ENCODE measurements at places on chromosomes 16 and 17.
A peak's percentile ranks its signal among the peaks of the same experiment; 100 is the strongest.

DNA sequence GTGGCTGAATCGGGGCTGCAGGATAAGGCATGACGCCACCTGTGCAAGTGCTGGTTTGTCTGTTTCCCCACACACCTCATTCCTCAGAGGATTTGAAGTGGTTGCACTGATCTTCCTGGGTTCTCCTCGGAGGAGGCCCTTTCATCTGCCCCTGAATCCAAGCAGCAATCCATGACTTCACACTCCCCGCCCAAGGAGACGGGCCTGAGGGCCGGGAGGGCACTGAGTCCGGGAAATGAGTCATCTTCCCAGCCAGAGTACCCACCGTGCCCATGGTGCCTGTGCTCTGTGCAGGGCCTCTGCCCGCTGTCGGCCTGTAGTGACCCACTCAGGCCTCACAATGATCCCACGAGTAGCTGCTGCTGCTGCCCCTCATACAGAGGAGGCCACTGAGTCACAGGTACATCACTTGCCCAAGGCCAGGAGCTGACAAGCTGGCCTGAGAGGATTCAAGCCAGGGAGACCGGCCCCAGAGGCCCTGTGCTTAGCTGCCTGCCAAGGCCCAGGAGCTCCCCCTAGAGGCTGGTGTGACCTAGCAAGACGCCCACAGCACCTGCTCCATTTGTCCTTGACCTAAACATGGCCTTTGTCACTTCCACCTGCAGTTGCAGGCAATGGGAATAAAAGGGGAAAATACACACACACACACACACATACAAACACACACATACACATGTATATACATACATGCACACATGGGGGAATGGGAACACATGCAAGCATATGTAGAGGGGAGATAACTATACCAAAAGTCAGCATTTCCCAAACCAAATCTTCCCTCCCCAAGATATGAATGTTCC is 240.0 kb downstream of the C16orf95 start:
- no peak for DNase-seq

- DNase-seq: peak; percentile 95
These were observed 5.8 kb upstream of the GNA13 start for GRCh38 chr17:65062171-65062915.

DNA sequence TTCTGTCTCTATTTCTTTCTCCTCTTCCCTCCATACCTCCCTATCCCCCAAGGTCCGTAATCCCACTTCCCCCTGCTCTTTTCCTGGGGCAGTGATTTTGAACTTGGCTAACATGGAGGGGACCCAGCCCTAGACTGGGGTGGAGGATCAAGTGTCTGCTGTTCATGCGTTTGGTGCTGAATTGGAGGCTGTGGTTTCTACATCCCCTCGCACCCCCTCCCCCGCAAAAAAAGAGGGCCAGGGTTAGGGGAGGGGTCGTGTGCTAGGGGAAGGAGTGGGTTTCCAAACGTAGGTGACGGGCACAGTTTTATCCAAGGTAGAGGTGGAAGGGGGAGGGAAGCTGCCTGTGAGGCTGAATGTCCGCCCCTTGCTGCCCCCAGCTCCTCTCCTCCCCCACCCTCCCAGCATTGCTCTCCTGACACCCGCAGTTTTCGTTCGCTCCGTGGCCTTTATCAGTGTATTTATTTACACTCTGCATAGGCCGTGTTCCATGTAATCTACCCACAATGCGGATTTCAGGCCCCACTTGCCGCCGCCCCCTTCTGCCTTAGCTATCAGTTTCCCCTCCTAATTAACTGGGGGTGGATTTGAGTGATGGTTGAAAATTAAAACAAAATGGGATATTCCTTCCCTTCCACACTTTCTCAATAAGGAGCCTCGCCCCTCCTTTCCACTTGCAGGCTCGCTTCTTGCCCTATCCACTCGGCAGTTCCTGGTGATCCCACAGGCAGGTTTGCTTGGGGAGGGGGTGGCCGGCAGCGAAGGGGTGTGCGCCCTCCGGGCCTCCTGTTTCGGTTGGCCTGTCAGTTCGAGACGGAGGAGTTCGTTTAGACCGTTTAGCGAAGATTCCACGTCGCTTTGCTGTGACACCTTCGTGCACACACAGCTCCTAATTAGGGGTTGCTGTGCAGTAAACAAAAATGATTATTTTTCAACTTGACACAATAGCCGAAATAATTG is 2.0 kb downstream of the GNAO1 start:
- no peak for DNase-seq

DNA sequence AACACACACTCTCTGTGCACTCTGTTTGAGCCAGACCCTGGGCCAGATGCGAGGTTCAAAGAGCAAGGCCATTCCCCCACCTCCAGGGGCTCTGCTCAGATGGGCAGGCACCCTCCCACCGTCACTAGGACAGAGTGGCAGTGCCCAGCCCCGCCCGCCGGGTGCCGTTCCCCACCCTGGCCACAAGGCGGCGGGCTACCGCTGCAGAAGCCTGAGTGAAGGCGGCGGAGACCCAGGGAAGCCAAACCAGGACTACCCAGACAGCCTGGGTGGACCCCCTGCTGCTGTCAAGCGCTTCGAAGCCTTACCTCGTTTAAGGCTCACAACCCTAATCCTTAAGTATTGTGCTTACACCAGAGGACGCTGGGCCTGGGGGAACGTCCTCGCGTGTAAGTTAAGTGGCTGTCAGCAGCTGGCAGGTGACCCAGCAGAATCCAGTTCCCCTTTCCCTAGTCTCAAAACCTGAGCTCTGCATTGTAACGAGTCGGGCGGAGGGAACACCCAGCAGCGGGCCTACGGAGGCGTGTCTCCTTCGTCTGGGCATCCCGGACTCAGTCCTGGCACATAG is 4.5 kb downstream of the ARHGAP27 start:
- DNase-seq: peak; percentile 72

GRCh38 chr17:40314584-40314956 is 5.6 kb downstream of the RARA start:
- peak; percentile 91 for DNase-seq

- no peak for DNase-seq
These were observed 4.4 kb downstream of the TMEM204 start for GRCh38 chr16:1537763-1538289.

DNA sequence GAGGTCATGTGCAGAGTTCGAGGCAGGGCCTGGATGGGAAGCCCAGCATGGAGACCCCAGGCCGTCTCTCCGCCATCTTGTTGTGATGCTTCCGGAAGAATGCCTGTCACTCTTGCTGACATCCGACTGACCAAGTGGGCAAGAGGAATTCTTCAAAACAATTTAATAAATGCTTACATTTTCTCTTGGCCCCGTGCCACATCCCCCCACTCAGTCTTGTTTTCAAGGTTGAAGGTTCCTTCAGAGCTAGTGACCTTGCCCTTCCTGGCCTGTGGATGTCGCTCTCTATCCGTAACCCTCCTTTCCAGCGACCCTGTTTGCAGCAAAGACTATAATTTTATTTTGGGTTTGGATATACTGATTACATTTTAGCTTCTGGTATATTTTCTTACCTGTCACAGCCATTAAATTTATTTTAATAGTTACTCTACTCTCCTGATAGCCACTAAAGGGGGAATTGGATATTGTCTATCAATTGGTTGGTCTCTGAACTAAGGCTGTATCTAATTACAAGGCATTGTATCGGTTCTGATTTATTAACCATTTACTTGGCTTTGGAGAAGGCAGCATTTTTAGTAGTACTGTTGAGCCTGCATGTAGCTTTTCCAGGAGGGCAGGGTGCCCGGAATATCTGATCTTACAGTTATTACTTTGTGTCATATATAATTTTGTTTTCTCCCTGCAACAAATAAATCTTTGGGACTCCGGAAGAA is 264.5 kb downstream of the WWOX start:
- no peak for DNase-seq

DNA sequence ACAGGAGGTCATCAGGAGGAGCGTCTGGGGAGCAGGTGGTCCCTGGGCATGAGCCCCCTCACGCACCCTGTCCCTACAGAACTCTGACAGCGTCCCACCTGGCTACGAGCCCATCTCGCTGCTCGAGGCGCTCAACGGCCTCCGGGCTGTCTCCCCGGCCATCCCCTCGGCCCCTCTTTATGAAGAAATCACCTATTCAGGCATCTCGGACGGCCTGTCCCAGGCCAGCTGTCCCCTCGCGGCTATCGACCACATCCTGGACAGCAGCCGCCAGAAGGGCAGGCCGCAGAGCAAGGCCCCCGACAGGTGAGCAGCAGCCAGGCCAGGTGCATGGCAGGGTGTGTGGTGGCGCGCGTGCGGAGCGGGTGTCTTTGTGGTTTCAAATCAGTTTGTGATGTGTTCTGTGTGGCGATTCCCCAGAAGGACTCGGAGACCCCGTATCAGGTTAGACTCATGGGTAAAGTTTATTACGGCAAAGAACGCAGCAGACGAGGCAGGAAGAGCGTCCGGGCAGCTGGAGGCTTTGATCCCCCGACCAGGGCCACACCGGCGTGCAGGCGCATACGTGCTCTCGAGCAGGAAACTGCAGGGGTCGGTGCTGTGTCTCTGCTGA is 11.8 kb upstream of the NUDT16L1 start:
- DNase-seq: no peak
